Hindlimb muscle (tissue), 1 donor: ENCODE measurements at places on chromosomes 2 and 18.

DNA sequence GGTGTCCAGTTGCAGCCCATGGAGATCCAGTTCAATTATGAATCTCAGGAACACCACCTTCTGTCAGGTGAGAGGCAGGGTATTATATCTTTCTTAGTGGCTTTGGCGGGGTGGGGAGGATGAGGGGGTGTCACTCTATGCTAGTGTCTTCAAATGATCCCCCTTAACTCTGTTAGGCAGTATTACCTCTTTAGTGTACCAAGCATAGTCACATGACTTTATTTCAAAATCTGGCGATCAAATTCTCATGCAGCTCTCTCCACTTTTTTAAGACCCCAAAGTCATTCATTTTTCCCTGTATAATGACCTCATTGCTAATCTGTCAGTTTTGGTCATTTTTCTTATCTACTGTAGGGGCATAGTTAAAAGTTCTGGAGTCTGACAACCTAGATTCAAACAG is 1.1 kb upstream of the ZSCAN30 start:
- DNase-seq, result no peak

GRCh38 chr2:177619461-177619860 is 226.9 kb downstream of the AGPS start:
- no peak for DNase-seq

DNA sequence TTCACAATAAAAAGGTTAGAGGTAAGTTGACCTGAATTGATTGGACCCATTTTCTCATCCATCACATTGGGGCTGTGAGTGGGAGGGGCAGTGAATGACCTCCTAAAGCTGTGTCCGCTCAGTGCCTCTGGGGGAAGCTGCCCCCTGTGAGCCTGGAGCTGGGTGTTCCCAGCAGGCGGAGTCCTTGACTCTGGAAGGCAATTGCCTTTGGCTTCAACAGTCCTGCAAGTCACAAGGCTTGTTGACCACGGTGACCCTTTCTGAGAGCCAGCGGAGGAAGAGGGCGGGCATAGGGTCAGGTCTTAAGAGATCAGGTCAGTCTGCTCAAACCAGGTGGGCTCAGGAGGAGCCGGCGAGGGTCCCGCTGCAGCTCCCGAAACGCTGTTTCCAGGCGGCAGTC is 1.1 kb upstream of the CIDEA start:
- no peak for DNase-seq

GRCh38 chr2:174675615-174676014 is 78.0 kb upstream of the WIPF1 start:
- no peak for DNase-seq

DNA sequence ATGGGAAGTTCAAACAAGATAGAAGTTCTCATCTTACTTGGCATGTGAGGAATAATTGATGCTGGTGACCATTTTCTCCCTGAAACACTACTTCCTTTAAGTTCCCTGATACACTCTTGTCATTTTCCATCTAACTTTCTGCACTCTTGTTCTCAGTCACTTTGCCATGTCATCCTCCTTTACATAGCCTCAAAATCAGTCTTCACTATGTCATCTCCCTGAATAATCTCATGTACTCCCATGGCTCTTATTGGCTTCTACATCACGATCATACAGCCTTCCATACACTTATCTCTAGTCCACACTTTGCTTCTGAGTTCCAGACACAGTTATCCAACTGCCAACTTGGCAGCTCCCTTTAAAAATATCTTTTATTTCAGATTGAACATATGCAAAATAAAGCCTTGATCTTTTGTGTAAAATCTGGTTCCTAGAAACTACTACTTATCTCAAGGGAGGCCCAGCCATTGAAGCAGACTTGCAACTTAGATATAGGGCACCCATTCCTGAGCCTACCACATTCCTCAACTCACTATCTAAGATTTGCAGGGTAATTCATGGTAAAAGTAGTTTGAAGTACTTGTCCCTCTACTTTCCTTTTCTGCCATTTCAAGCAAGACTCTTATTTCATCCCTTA is 1070.2 kb upstream of the NXPH2 start:
- DNase-seq, result no peak

DNA sequence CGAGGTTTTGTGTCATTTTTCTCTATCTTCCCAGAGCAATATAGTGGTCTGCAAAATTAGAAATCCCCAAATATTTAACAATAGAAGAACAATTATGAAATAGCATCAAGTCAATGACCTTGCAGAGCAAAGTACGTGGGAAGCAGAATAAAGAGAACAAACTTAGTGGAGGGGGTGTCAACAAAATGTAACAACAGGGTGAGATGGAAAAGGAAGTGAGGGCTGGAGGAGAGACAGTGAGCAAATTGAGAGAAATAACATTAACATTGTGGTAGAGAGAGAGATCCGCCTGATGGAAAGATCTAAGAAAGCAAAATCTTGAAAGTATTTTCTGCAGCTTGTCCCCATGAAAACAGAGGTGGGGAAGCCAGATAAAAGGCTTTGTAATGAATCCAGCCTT is 23.4 kb downstream of the ARHGAP15 start:
- DNase-seq, result no peak

DNA sequence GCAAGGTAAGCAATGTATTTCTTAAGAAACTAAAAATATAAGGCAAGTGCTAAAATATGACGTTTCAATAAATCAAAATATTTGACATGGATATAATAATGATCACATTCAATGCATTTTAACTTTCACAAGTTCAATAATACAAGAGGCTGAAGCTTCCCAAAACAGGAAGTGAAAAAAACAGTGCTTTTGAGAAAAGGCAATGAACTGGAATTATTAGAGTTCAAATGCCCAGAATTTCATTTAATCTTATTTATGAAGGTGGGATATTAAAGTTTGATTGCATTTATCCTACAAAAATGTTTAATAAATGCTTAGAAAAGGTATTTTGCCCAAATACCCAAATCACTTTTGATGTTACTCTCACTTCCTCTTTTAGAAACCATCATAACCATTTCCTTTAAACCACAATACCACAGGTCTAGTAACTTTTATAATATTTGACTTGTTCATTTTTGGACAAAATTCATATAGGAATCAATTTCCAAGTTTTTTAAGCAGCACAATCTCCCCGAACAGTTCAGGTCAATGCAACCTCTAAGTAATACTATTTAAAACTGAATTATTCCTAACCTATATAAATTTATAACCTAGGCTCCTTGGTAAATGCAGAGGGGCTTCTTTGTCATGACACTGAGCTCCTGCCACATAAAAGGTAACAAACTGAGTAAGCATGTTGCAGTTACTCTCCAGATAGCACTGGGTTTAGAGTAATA is 2.1 kb downstream of the NCKAP1 start:
- DNase-seq, result no peak
